ENCODE measurements at places on chromosomes 3 and 15. TPM values are rescaled to one million over a fixed set of nuclear protein-coding genes. Genes with fewer than 3 reads are reported as not detected.

- no peak overlapping the region for H3K4me3 ChIP-seq
- no peaks in the 10 kb centered on the region for H3K36me3 ChIP-seq
- peak; percentile 13 for DNase-seq
- no peaks in the 10 kb centered on the region for H3K4me1 ChIP-seq
- peaks cover 72% of the 10 kb centered on the region for H3K27me3 ChIP-seq
Observed at GRCh38 chr15:29970402-29970695, 112.4 kb upstream of the GOLGA8J start.

GRCh38 chr15:100284191-100284590 is 57.6 kb downstream of the ADAMTS17 start:
- H3K4me1 ChIP-seq: no peaks in the 10 kb centered on the region
- H3K27me3 ChIP-seq: no peaks in the 10 kb centered on the region
- no peak for DNase-seq
- no peak overlapping the region for H3K27ac ChIP-seq
- no peaks in the 10 kb centered on the region for H3K36me3 ChIP-seq

STAC gene
- total RNA-seq: 6.5 TPM

ZNF662 gene
- 4.0 TPM for total RNA-seq

DNA sequence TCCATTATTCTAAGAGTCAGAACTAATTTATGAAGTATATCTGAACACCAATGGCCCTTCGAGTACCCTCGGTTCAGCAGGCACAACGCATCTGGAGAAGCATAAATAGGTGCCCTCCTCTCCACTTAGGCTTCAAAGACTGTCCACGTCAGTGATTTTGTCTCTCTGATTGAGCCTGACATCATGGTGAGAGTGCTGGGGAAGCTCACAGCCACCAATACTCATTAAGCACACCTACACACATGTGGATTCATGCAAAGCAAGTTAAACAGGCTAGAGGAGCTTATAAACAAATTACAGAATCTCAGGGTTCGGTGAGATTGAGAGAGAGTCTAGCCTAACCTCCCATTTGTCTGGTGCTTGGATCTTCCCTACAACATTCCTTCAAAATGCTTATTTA is 3.6 kb downstream of the CLDN1 start:
- H3K4me3 ChIP-seq: no peak overlapping the region
- no peaks in the 10 kb centered on the region for H3K36me3 ChIP-seq
- DNase-seq: no peak
- no peak overlapping the region for H3K27ac ChIP-seq
- peaks cover 17% of the 10 kb centered on the region for H3K4me1 ChIP-seq

DNA sequence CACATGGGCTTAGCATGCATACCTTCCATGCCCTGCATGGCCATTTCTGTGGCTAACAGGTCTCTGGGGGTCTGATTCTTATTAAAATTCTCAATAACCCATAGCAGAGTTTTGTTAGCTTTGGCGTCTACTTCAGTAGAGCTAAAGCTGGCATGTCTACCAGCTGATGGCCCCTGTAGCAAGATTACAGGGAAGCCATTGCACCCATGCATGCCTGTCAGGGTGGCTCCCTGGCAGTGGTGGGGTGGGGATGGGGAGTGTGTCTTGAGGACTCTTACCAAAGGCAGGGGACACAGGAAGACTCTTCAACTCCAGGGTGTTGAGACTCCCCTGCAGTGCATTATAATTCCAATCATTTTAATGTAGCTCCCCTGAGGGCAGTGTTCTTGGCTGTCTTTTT is 4.7 kb downstream of the KY start:
- no peaks in the 10 kb centered on the region for H3K27me3 ChIP-seq
- H3K27ac ChIP-seq: no peak overlapping the region

CKMT1A gene
- not detected for total RNA-seq

ASB14 gene
- total RNA-seq: not detected

CCR8 gene
- total RNA-seq: not detected

DNA sequence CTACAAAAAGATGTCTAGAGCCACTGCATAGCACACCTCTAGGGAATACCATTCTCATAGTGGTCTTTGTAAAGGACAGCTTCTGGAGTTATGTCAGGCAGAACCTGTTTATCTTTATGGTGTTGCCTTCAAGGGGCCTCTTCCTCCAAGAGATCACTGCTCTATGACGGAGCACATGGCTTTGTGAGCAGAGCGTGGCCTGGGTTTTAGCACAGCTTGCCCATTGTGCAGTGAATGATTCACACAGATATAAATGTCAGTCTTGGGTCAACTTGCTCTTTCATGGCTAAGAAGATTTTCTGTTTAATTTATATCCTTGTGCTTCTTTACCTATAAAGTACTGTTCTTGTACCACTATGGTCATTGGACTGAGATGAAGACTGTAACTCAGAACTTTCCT is 41.5 kb upstream of the RBMS3 start:
- no peak overlapping the region for H3K27ac ChIP-seq
- H3K4me3 ChIP-seq: no peak overlapping the region
- H3K27me3 ChIP-seq: no peaks in the 10 kb centered on the region
- H3K4me1 ChIP-seq: peaks cover 12% of the 10 kb centered on the region
- no peak for DNase-seq

GRCh38 chr3:147141516-147142288 is 264.6 kb downstream of the ZIC4 start:
- H3K27ac ChIP-seq: no peak overlapping the region
- no peak overlapping the region for H3K4me3 ChIP-seq
- no peaks in the 10 kb centered on the region for H3K36me3 ChIP-seq
- H3K27me3 ChIP-seq: no peaks in the 10 kb centered on the region
- DNase-seq: peak; percentile 77

MED12L gene
- 2.2 TPM for total RNA-seq

GRCh38 chr3:3023111-3023745 is 86.9 kb downstream of the IL5RA start:
- H3K4me1 ChIP-seq: no peaks in the 10 kb centered on the region
- DNase-seq: no peak
- H3K27me3 ChIP-seq: no peaks in the 10 kb centered on the region
- H3K36me3 ChIP-seq: no peaks in the 10 kb centered on the region
- H3K4me3 ChIP-seq: no peak overlapping the region
- no peak overlapping the region for H3K27ac ChIP-seq

DNA sequence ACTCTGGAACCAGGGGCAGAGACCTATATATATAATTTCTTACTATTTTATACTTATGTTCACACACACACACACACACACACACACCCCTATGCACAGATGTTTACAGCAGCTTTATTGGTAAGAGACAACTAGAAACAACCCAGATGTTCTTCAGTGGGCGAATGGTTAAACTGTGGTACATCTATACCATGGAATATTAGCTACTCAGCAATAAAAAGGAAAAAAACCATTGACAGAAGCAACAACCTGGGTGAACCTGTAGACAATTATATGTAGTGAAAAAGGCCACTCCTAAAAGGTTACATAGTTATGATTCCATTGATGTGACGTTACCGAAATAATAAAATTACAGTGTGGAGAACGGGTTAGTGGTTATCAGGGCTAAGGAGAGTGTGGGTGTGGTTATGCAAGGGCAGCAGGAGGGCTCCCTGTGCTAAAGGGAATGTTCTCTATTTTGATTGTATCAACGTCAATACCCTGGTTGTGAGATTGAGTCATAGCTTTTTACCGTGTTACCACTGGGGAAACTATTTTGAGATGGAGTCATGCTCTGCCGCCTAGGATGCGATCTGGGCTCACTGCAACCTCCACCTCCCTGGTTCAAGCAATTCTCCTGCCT is 85.5 kb downstream of the FLNB start:
- H3K27me3 ChIP-seq: no peaks in the 10 kb centered on the region
- peaks cover 47% of the 10 kb centered on the region for H3K36me3 ChIP-seq
- H3K4me1 ChIP-seq: peaks cover 8% of the 10 kb centered on the region

DNA sequence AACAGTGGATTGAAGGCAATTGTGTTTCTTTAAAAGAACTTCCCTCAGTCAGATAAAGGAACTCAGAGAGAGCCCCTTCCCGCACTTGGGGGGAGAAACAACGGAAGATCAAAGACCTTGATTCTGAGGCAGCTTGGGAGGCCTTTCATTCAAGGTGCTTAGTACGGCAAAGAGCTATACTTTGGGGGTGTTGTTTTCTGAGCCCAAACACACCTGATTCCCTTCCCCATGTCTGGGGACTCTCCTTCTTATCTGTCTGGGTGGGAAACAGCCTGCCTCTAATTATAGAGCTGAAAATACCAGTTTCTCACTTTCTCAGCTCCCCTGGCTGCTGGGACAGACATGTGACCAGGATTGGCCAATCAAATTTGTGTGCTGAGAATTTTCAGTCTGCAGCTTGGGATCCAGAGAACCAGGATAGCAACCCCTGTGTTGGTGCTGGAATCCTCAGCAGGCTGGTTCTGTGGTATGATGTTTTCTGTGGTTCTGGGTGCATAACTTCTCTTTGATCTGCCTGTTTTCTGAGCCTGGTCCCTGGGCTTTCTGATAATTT is 19.4 kb upstream of the IQCF6 start:
- no peak overlapping the region for H3K4me3 ChIP-seq
- no peaks in the 10 kb centered on the region for H3K4me1 ChIP-seq
- H3K36me3 ChIP-seq: no peaks in the 10 kb centered on the region
- H3K27ac ChIP-seq: no peak overlapping the region

DNA sequence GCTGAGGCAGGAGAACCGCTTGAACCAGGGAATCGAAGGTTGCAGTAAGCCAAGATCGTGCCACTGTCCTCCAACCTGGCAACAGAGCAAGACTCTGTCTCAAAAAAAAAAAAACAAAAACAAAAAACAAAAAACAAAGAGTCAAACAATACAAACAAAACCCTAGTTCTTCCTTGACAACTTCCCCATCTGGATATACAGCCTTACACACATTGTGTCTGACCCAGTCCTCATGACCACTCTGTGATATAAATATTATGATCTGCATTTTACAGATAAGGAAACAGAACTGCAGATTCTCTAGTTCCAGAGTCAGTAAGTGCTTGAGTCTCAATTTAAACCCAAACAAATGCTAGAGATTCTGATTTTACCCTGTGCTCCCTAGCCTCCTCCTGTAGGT is 4.8 kb upstream of the ESYT3 start:
- peaks cover 29% of the 10 kb centered on the region for H3K27me3 ChIP-seq
- no peak overlapping the region for H3K27ac ChIP-seq
- peaks cover under 1% of the 10 kb centered on the region for H3K4me1 ChIP-seq

- no peak overlapping the region for H3K4me3 ChIP-seq
- H3K4me1 ChIP-seq: no peaks in the 10 kb centered on the region
- H3K27ac ChIP-seq: no peak overlapping the region
Observed at GRCh38 chr3:152610622-152611021, 224.3 kb upstream of the P2RY1 start.

DNA sequence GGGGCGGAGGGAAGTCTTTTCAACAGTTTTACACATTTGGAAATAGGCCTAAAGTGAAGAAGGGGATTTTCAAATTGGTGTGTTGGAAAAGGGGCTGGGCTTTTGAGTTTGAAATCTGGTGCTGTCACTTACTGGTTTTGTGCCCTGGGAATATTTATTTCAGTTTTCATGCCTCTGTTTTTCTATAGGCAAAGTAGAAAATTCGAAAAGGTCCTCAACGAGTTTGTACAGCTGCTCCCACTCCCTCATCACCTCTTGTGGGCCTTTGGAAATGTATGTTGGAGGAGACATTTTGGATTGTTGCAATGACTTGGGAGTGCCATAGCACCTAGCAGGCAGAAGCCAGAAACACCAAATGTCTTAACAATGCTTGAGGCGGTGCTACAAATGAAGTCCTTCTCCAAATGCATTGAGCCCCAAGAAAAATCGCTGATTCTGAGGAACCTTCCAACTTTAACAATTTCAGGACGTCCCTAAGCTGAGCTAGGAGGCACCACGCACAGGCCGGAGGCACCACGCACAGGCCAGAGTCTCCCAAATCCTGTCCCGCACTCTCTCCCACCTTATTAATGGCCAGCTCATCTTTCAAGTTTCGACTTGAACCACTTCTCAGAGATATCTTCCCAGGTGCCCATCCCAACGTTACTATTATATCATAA is 639 bp upstream of the POLR2M start:
- H3K27me3 ChIP-seq: no peaks in the 10 kb centered on the region
- H3K36me3 ChIP-seq: peaks cover 18% of the 10 kb centered on the region
- peak overlapping the region; percentile 85 for H3K4me3 ChIP-seq
- peak overlapping the region; percentile 85 for H3K27ac ChIP-seq
- H3K4me1 ChIP-seq: peaks cover 14% of the 10 kb centered on the region
- DNase-seq: no peak

- H3K4me1 ChIP-seq: peaks cover 12% of the 10 kb centered on the region
- DNase-seq: no peak
- no peaks in the 10 kb centered on the region for H3K36me3 ChIP-seq
- no peak overlapping the region for H3K4me3 ChIP-seq
- H3K27ac ChIP-seq: no peak overlapping the region
Observed at GRCh38 chr3:136960838-136961836, 3.4 kb downstream of the IL20RB start.

GRCh38 chr3:126679831-126680666 is 24.0 kb upstream of the CHCHD6 start:
- no peaks in the 10 kb centered on the region for H3K36me3 ChIP-seq
- H3K4me3 ChIP-seq: no peak overlapping the region
- H3K4me1 ChIP-seq: peaks cover 23% of the 10 kb centered on the region
- peaks cover 50% of the 10 kb centered on the region for H3K27me3 ChIP-seq

SPSB4 gene
- not detected for total RNA-seq

DAZL gene
- total RNA-seq: not detected

DNA sequence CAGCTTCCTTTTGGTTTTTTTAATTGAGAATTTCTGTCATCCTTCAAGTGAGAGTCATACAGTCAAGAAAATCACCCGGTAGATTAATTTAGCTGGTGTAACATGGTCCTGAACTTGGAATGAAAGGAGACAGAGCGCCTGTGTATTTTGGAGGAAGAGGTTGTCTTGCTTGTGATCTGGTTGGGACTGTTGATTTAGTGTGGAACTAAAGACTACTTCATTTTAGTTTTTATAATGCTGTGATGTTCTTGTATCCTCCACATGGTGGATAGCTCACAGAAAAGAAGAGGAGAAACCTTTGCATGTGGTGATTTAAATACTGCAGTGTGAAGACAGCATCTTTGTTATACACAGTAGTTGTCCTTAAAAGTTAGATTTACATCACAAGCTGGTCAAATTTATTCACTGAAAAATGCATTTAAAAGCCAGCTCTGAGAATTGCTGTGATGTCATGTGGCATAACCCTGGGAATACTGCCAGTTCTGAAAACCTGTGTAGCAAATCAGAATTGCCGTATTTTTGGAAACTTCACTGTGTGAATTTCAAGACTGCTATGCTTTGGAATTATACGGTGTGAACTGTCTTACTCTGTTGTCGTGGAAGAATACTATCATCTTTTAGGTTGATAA is 268.5 kb downstream of the PTPRG start:
- DNase-seq: peak; percentile 17
- no peaks in the 10 kb centered on the region for H3K27me3 ChIP-seq
- no peak overlapping the region for H3K27ac ChIP-seq
- H3K36me3 ChIP-seq: no peaks in the 10 kb centered on the region

IL20RB gene
- total RNA-seq: 1.8 TPM

DNA sequence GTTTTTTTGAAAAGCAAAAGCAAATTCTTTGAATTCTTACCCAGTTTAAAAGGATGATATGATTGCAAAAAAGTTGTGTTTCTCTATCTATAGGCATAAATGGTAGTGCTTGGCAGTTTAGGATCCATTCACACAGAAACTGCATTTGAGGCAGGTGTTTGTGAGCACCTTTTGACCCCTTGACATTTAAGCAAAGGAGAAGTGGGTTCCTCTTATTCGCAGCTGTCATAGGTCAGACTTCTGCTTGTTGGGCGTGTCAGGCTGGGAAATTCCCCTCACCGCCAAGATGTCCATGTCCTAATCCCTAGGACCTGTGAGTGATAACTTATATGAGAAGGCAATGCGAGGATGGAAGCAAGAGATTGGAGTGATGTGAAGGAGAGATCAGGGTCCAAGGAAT is 67.4 kb downstream of the SH3GL3 start:
- no peaks in the 10 kb centered on the region for H3K36me3 ChIP-seq
- H3K4me3 ChIP-seq: no peak overlapping the region
- H3K27ac ChIP-seq: no peak overlapping the region
- no peak for DNase-seq

CATSPER2 gene
- 1.1 TPM for total RNA-seq

IGSF10 gene
- 2.7 TPM for total RNA-seq
